ENCODE measurements at places on chromosomes 4 and X. TPM values are rescaled to one million over a fixed set of nuclear protein-coding genes. Genes with fewer than 3 reads are reported as not detected.

Gene P2RY4
- total RNA-seq, result not detected

Gene MUC7
- not detected for total RNA-seq

Gene MAGEA2
- 7.8 TPM for total RNA-seq

Gene CT55
- total RNA-seq, result 2.5 TPM

Gene FANCB
- 2.4 TPM for total RNA-seq
